ENCODE measurements at places on chromosomes 7 and 10.

GRCh38 chr10:77403761-77404160 lies 233.8 kb downstream of the KCNMA1 start:
- no peak for DNase-seq

- DNase-seq: no peak
Measured at GRCh38 chr7:150654692-150655091, 22.5 kb upstream of the GIMAP6 start.

- no peak for DNase-seq
Measured at GRCh38 chr10:17802350-17802749, 6.8 kb upstream of the MRC1 start.

GRCh38 chr7:100598425-100598824 lies 3.7 kb upstream of the PCOLCE start:
- DNase-seq: no peak

- DNase-seq: no peak
Measured at GRCh38 chr7:3309140-3309539, 8.1 kb downstream of the SDK1 start.

DNA sequence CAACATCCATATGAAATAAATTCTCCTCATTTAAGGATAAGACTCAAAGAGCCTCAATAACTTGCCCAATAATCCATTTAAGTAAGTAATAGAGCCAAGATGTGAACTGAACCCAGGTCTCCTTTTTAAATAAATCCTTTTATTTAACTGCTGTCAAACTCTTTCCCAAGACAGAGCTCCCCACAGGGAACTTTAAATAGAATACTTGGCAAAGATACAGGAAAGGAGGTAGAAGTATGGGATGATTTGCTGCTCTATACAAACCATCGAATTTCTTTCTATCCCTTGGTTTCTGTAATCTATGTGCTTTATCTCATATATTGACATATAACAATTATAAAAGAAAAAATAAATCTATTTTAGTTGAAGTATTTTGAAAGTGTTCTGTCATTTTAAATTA lies 295.9 kb downstream of the CSTF2T start:
- DNase-seq: no peak

GRCh38 chr10:63822496-63822895 lies 301.3 kb downstream of the REEP3 start:
- DNase-seq: no peak

DNA sequence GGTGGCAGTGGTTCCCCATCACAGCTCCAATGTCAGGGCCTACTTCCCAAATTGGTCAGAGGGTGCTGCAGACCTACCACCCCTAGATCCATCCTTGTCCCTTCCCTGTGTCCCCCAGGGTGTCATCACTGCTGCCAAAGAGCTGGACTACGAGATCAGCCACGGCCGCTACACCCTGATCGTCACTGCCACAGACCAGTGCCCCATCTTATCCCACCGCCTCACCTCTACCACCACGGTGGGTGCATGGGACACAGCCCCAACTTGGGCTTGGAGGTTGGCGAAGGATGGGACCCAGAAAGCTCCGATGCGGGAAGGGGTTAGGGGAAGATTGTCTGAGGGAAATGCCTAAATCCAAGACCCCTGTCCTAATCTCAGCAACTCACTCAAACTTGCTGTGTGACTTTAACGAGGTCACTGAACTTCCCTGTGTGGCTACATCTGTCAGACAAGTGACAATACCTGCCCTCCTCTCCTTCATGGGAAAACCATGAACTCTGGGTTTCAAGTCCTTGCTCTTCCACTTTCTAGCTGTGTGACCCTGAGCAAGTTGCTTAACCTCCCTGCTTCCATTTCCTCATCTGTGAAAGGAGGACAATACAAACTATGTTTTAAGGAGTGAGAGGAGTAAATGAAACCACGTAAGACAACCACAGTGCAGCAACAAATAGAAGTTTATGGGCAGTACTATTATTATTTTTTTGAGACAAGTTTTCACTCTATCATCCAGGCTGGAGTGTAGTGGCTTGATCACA lies 4.9 kb upstream of the VSIR start:
- no peak for DNase-seq

DNA sequence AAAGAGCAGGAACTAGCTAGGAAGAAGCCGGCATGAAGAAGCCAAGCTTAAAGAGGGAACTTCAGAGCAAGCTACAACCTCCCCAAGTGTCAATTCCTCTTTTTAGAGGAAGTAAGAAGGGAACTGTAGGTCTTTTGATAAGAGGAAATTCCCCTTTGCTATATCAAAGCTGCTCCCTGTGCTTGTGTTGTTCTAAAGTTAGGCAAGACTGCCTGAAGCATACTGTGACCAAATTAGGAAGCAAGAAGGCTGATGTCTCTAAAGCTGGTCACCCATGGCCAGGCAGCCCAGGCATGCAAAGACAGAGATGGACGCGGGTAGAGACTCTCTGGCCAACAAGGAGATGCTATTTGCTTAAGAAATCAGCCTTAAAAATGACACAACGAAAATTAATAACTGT lies 87.9 kb downstream of the RNF216 start:
- DNase-seq: no peak

Data from esophagus squamous epithelium (tissue), 5 donors.